Osteoblast (primary cell): ENCODE measurements at places on chromosomes 13 and 19.

DNA sequence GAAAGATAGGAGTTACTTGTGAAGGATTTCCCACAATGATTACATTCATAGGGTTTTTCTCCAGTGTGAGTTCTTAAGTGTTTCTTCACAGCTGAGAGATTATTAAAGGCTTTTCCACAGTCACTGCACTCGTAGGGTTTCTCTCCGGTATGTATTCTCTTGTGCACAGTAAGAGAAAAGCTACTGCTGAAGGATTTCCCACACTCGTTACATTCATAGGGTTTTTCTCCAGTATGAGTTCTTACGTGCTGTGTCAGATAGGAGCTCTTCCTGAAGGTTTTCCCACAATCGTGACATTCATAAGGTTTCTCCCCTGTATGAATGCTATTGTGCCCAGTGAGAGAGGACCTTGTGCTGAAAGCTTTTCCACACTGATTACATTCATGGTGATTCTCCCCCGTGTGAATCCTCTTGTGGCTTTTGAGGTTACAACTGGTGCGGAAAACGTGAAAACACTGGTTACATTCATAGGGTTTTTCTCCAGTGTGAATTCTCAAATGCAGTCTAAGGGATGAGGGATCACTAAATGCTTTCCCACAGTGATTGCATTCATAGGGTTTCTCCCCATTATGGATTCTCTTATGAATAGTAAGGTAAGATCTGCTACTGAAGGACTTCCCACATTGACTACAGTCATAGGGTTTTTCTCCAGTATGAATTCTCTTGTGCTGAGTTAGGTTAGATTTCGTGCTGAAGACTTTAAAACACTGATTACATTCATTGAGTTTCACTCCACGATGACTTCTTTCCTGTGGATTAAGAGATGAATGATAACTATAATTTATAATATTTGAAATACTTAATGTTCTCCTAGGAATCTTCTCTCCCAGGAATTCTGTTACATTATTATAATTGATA is 20.6 kb downstream of the ZNF558 start:
- H3K4me1 ChIP-seq = no peaks in the 10 kb centered on the region
- H3K27me3 ChIP-seq = no peaks in the 10 kb centered on the region
- no peak overlapping the region for H3K27ac ChIP-seq
- no peak for DNase-seq
- peaks cover 61% of the 10 kb centered on the region for H3K36me3 ChIP-seq

- H3K27ac ChIP-seq = peak overlapping the region; percentile 65
- DNase-seq = peak; percentile 96
- peaks cover 20% of the 10 kb centered on the region for H3K4me1 ChIP-seq
- H3K4me3 ChIP-seq = peak overlapping the region; percentile 85
Observed at GRCh38 chr19:45251452-45252354, 632 bp downstream of the MARK4 start.

- H3K4me3 ChIP-seq = no peak overlapping the region
- H3K36me3 ChIP-seq = peaks cover 14% of the 10 kb centered on the region
- H3K27me3 ChIP-seq = no peaks in the 10 kb centered on the region
- no peaks in the 10 kb centered on the region for H3K4me1 ChIP-seq
Observed at GRCh38 chr19:58318297-58318696, 8.5 kb upstream of the ZSCAN22 start.

GRCh38 chr13:77714119-77714755 is 16.8 kb downstream of the SLAIN1 start:
- H3K27me3 ChIP-seq = no peaks in the 10 kb centered on the region
- no peaks in the 10 kb centered on the region for H3K36me3 ChIP-seq
- DNase-seq = no peak
- no peak overlapping the region for H3K4me3 ChIP-seq
- no peak overlapping the region for H3K27ac ChIP-seq

GRCh38 chr19:1874554-1875185 is 10.6 kb downstream of the ABHD17A start:
- peaks cover 14% of the 10 kb centered on the region for H3K36me3 ChIP-seq
- no peaks in the 10 kb centered on the region for H3K27me3 ChIP-seq
- peak overlapping the region; percentile 99 for H3K4me3 ChIP-seq
- H3K27ac ChIP-seq = peak overlapping the region; percentile 95
